ENCODE measurements at places on chromosomes 3 and 15. TPM values are rescaled to one million over a fixed set of nuclear protein-coding genes. Genes with fewer than 3 reads are reported as not detected.

Gene FEM1B
- total RNA-seq, result 48.8 TPM

Gene PP2D1
- not detected for total RNA-seq

DNA sequence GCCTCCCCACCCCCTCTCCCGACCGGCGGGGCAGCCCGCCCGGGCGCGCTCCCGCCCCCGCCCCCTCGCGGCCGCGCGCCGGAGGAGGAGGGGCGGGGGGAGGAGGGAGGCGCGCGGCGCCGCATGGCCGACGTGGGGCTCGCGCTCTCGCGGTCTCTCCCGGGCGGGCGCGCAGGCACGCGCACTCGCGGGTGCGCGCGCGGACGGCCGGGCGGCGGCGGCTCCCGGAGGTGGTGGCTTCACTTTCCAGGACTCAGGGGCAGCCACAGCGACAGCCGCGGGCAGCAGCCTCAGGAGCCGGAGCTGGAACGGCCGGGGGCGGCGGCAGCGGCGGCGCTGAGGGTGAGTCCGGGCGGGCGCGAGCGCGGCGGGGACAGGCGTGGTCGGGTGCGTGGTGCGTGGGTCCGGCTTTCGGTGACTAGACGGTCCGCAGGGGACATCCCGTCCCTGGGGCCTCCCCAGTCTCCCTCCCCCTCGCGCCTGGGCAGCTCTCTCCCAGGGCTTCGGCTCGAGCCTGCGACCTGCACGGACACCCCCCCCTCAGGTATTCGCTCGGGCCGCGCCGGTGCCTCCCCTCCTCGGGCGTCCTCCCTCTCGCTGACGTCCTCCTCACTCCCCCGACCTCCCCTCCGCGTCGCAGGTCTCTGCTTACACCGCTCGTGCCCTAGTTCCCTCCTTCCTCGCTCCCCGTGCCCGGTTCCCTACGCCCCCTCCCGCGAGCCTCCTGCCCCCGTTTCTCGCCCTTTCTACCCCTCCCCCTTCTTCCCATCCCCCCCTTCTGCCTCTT is at the start of gene UBE2E2:
UBE2E2 (plus strand) TSS at position 407 of the 787 bp plus-strand sequence.
- peak within 1 kb of the TSS; percentile 40 for H3K27ac ChIP-seq
- peaks cover 10% of the 10 kb centered on the region for H3K4me1 ChIP-seq
- no peaks in the 10 kb centered on the region for H3K36me3 ChIP-seq
- peaks cover 34% of the 10 kb centered on the region for H3K27me3 ChIP-seq

DNA sequence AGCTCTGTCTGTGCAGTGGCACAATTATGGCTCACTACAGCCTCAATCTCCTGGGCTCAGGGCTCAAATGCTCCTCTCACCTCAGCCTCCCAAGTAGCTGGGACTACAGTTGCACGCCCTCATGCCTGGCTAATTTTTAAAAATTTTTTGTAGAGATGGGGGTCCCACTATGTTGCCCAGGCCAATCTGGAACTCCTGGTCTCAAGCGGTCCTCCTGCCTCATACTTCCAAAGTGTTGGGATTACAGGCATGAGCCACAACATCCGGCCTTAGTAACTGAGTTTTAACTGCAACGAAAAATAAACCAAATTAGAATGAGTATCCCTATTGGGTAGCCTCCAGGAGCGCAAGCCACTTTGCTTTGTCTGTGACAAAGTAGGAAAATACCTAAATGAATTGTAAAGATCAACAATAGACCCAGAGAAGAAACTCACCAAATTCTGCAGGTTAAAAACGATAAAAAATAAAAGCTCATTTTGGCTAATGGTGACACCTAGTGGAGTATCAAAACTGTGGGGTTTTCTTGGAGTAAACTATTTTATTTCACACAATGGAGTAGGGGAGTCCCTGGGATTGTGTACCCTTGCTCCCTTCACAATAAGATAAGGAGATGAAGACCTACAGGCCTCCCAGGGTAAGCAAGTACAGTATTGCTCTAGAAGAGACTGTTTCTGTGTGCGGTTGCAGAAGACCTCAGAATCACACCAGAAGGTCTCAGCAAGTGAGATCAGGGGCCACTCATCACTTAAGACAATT is 21.0 kb upstream of the CA12 start:
- no peak overlapping the region for H3K27ac ChIP-seq
- peaks cover 17% of the 10 kb centered on the region for H3K4me1 ChIP-seq
- H3K4me3 ChIP-seq, result no peak overlapping the region
- H3K36me3 ChIP-seq, result no peaks in the 10 kb centered on the region
- H3K27me3 ChIP-seq, result peaks cover 2% of the 10 kb centered on the region

DNA sequence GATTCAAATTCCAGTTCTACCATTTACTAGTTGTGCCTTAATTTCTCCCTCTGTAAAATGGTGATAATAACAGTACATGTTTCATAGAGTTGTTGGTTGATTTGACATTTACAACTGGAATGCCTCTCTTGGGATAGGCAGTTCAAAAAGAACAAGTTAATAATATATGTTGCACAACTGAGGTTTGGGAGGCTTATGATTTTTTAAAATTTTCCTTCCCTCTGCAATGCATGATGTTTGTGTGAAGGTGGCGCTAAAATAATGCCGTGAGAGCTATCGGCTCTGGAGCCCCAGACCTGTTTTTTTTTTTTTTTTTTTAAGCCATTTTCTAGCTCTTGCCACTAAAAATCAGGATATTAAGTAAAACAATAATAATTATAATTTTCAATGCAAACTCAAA is 18.6 kb downstream of the DNAJB11 start:
- H3K4me3 ChIP-seq, result no peak overlapping the region
- H3K27me3 ChIP-seq, result peaks cover 2% of the 10 kb centered on the region
- peaks cover 24% of the 10 kb centered on the region for H3K4me1 ChIP-seq
- no peak overlapping the region for H3K27ac ChIP-seq
- peaks cover 22% of the 10 kb centered on the region for H3K36me3 ChIP-seq

DNA sequence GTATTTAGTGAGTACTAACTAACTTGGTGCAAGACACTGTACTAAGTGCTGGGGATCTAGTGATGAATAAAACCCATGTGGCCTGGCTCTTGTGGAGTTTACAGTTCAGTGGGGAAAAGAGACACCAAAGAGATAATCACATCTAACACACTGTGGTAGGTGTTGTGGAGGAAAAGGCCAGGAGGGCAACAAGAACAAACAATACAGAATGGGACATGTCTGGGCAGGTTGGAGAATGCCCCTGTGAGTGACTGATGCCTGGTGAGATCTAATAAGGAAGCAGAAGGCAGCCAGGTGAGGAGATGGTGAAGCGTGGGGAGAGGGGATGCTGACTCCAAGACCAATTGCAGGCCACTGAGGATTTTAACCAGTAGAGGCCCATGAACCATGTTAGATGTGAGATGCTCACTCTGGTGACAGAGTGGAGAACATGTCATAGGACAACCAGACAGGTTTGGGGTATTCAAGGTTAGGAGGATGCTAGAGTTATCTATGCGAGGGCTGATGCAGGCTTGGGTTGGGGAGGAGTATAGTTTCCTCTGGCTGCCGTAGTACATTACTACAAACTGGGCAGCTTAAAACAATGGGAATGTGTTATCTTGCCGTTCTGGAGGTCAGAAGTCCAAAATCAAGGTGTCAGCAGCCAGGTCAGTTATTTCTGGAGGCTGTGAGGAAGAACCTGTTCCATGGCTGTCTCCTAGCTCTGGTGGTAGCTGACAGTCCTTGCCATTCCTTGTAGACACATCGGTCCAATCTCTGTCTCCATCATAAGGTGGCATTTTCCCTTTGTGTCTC is 81.4 kb downstream of the ARNT2 start:
- no peak overlapping the region for H3K27ac ChIP-seq
- no peaks in the 10 kb centered on the region for H3K36me3 ChIP-seq
- no peak overlapping the region for H3K4me3 ChIP-seq
- no peaks in the 10 kb centered on the region for H3K27me3 ChIP-seq
- no peak for DNase-seq
